ENCODE measurements at places on chromosomes 16 and 17.

DNA sequence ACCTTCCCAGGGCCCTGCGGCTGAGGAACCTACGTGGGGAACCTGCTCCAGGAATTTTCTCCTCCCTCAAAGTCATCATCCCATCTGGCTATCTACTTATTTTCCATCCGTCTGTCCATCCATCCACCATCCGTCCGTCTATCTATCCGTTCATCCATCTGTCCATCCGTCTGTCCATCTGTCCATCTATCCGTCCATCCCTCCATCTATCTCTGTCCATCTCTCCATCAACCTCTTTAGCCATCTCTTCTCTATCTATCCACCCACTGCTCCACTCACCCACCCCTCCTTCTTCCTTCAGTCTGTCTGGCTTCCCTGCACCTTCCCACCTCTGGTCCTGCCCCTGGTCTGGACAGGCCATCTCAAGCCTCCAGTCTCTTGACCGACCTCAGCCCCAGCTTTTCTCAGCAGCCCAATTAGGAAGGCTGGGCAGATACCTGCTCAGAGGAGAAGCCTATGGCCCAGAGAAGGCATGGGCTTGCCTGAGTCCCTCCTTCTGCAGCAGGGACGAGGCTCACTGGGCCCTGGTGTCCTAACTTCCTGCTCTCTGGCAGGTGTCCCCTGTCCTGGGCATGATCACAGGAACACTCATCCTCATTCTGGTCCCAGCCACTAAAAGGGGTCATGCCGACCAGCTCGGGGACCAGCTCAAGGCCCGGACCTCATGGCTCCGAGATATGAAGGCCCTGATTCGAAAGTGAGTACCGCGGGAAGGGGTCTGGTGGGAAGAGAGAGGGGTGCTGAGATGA, 23.0 kb downstream of the MYBBP1A start:
- DNase-seq: no peak

GRCh38 chr17:67492251-67492740, 115.2 kb downstream of the PITPNC1 start:
- DNase-seq: no peak

DNA sequence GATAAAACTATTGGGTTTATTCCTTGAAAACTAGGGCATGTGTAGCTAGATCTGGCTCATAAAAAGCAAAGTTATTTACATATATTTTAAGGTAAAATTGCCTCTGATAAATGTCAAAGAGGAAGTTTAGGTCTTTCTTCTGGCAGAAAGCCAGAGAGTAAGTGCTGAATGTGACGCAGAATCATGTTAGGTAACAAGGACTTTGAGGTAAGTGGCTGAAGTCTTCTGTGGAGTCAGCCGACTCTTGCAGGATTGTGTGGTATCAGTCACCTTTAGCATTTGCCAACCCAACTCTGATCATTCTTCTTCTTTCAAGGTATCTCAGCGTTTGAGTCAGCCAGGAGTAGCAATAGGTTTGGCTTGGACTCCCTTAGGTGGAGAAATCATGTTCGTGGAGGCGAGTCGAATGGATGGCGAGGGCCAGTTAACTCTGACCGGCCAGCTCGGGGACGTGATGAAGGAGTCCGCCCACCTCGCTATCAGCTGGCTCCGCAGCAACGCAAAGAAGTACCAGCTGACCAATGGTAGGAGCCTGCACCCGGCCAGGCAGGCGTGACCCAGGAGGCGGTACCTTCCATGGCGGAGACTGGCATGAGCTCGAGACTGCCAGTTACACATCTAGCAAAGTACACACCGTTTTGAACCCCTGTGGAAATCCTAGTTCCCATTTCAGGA, 37.9 kb downstream of the SIAH1 start:
- no peak for DNase-seq

DNA sequence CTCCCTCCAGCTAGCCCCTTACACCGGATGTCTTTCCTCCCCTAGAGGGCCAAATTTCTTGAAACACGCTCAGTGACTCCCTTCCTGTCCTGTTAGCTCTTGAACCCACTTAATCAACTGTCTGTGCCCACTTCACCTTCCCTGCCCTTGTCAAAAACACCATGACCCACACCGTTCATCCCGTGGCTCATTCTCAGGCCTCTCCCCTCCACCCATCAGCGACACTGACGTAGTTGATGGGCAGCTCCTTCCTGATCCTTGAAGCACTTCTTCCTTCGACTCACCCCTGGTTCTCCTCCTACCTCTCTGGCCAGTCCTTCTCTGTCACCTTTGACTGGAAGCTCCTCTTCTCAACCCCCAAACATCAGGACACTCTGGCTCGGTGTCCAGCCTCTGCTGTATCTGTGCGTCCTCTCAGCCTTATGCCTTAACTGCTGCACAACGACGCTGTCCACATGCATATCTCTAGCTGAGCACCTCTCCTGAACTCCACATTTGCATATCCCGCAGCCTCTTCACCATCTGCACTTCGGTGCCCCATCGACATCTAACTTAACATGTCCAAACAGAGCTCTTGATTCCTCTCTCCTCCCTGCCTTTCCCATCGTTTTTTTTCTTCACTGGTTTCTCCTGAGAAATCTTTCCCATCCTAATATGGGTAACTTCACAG, 39.3 kb upstream of the CCDC182 start:
- no peak for DNase-seq

- no peak for DNase-seq
Observed at GRCh38 chr17:38958326-38958725, 8.9 kb downstream of the FBXO47 start.

- no peak for DNase-seq
Observed at GRCh38 chr16:23987443-23987842, 151.7 kb downstream of the PRKCB start.

DNA sequence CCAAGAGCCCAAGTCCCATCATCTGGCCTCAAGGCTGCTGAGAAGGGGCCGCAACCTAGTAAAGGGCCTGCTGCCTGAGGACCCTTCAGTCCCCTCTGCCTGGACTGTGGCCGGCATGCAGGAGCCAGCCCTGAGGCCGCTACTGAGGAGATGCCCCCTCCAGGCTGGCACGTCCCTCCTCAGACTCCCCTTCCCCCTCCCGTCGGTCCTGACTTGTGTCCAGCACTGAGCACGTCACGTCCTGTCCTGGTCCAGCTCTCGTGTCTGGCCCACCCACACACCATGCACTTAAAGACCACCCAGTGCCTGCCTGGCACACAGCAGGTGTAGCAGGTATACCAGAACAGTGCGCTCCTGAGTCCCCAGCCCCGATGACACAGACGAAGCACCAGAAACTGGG, 9.6 kb downstream of the MTHFSD start:
- DNase-seq: no peak

DNA sequence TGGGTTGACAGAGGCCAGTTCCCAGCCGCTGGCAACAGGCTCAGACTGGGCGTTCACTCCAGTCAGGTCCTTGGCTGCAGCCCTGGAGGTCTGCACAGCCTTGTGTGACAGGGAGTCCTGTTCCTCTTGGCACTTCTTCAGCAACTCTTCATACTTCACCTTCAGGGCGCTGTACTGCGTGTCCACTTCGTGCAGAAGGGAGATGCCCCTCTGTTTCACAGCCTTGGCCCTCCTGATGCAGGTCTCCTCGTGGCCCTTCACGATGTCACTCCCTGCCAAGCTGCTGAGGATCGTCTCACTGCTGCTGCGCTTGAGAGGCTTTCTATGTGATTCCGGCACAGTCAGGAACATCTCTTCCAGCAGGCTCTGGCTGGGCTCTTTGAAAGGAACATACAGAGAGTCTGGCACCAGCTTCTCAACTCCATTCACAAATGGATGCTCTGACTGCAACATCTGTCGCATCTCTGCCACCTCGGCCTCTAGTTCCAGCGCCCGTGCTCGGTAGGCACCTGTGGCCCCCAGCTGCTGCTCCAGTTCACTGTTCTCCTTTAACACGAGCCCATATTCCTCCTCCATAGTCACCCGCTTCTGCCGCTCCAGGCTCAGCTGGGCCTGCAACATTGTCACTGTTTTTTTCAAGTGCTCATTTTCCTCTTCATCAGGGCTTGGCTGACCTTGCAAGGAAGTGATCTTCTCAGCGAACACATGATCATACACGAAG, 27.2 kb downstream of the CDR2 start:
- no peak for DNase-seq

- no peak for DNase-seq
Observed at GRCh38 chr17:3679531-3680126, 11.0 kb downstream of the EMC6 start.

- DNase-seq: no peak
Observed at GRCh38 chr17:49204516-49204915, 5.9 kb downstream of the GNGT2 start.

DNA sequence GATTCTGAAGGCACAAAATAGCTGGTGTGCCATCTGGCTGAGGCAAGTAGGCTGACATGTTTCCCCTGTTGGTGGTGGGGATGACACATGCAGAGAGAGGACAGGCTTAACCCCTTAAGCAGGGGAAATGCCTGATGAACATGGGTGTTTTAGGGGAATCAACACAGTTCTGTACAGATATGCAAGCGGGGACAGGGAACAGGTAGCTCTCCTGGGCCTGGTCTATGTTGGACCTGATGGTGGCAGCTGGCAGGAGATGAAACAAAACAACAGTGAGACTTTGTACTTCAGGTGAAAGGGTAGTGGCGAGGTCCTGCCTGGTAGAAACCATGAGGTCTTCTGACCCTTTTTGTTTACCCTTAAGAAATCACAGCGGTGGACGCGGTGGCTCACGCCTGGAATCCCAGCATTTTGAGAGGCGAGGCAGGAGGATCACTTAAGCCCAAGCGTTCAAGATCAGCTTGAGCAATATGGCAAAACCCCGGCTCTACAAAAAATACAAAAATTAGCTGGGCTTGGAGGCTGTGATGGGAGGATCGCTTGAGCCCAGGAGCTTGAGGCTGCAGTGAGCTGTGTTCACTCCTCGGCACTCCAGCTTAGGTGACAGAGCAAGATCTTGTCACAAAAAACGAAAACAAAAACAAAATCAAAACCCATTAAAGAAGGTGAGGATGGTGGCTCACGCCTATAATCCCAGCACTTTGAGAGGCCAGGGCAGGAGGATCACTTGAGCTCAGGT, 10.5 kb downstream of the OR1F1 start:
- DNase-seq: no peak

- DNase-seq: no peak
Observed at GRCh38 chr17:65609286-65609685, 47.8 kb upstream of the AXIN2 start.

- DNase-seq: no peak
Observed at GRCh38 chr17:8791910-8792270, 7.3 kb downstream of the MFSD6L start.

GRCh38 chr16:3564130-3564888, 12.9 kb downstream of the NLRC3 start:
- DNase-seq: no peak

DNA sequence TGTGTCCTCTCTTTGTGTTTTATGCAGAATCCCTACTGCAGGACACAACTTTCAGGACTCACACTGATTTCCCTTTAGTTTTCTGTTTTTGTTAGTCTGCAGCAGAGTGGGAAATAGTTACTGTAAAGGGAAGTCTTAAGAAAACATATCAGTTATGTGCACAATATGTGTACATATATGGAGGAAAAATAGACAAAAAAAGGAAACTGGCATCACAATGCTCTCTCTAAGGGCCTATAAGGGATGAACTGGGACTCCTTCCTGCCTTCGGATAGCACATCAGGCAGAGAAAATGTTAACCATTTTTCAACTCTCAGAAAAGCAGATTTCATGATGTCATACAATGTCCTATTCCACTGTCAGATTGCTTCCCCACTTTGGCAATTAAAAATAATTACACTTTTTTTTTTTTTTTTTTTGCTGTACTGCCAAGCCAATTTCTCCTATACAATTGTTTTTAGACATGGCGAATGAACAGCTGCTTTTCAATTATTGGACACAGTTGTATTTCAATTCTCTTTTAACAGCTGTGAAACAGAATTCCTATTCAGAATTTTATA, 112.5 kb upstream of the KCNJ16 start:
- DNase-seq: no peak

- DNase-seq: no peak
Observed at GRCh38 chr17:80313160-80313829, 52.6 kb downstream of the RNF213 start.

DNA sequence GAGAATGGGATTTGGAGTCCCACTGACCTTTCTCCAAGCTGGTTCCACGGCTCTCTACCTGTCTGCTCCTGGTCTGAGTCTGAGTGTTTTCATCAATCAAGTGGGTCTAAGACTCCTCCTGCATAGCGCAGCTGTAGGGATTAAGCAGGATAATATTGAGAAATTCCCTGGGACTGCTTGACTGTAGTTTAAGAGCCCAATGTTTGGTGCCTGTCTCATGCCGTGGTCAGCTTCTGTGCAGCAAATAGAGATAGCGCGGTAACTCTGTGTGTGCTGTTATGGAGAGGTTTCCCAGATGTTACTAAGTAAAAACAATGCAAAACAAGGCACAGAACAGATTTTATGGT, 21.4 kb downstream of the RPTOR start:
- DNase-seq: no peak

DNA sequence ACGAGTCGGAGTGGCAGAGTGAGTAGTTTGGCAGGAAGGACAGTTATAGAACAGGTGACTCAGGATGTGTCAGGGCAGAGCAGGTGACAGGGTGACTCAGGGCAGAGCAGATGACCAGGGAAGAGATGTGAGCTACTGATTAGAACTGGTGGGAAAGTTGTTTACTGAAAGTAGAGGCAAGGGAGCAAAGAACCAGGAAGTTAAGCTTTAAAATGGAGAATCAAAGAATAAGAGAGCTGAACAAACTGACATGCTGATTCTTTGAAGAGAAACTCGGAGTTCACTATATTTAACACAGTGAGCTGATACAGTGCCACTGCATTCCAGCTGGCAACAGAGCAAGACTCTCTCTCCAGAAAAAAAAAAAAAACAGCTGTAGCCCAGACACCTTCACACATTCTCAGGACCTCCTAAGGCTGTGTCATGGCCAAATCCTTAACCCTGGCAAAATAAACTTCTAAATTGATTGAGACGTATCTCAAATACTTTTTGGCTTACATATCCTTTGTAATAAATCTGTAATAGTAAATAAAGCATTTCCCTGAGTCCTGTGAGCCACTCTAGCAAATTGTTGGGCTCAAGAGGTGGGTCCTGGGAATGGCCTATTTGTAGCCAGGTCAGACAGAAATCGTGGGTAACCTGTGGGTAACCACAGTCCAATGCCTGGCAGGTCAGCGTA, 12.3 kb upstream of the UBE2I start:
- DNase-seq: no peak

DNA sequence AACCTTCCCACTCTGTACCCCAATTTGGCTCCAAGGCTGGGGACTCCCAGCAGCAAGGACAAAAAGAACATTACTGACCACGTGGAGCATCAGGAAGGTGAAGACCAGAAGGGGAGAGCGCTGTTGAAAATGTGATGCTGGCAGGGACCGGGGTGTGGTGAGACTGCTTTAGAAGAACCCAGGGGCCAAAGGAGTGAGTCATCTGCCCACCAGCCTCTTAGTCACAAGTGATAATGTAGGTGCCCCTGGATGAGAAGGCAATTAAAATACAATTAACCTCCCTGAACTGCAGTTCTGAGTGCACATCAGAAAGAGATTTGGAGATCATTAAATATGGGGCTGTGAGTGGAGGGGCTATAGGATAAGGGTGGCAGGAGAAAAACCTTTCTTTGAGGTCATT, 366.6 kb upstream of the CCL2 start:
- DNase-seq: no peak

Data from stimulated activated CD4-positive, alpha-beta T cell treated with anti-CD3 and anti-CD28 coated beads, TNF-alpha, amount 100 ng/mL, for 4 hours (primary cell).